Fibroblast of lung (primary cell): ENCODE measurements at places on chromosomes 13 and 19. TPM values are rescaled to one million over a fixed set of nuclear protein-coding genes. Genes with fewer than 3 reads are reported as not detected.

EEF2 gene
- 2,646 and 3,813 TPM in 2 replicates for total RNA-seq

BCL3 gene
- 10.8 and 20.6 TPM in 2 replicates for total RNA-seq

DNA sequence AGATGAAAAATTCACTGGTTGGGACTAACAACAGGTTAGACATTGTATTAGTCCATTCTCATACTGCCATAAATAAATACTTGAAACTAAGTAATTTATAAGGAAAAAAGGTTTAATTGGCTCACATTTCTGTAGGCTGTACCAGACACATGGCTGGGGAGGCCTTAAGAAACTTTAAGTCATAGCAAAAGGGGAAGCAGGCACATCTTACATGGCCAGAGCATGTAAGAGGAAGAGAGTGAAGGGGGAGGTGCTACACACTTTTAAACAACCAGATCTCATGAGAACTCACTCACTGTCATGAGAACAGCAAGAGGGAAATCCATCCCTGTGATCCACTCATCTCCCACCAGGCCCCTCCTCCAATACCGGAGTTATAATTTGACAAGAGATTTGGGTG is 125.9 kb downstream of the SUCLA2 start:
- DNase-seq, result no peak

DNA sequence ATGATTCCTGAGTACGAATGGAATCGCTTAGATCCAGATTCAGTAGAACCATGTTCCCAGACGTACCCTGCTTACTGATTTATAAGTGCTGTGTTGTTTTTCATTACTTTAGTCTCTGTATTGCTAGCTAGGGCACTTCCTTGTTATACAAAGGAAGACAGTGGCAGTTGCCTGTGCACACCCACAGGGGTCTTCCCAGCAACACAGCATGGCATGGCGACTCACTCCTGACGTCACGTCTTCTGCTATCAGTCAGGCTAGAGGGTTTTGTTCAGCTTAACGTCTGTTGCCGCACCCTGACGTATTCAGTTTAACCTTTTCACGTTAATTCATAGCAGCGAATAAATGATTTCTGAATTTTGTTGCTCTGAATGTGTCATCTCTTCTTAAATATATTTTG is 295.1 kb downstream of the MYO16 start:
- DNase-seq, result no peak

- no peak for DNase-seq
These were observed 330.2 kb downstream of the TEX29 start for GRCh38 chr13:111650626-111651025.

DNA sequence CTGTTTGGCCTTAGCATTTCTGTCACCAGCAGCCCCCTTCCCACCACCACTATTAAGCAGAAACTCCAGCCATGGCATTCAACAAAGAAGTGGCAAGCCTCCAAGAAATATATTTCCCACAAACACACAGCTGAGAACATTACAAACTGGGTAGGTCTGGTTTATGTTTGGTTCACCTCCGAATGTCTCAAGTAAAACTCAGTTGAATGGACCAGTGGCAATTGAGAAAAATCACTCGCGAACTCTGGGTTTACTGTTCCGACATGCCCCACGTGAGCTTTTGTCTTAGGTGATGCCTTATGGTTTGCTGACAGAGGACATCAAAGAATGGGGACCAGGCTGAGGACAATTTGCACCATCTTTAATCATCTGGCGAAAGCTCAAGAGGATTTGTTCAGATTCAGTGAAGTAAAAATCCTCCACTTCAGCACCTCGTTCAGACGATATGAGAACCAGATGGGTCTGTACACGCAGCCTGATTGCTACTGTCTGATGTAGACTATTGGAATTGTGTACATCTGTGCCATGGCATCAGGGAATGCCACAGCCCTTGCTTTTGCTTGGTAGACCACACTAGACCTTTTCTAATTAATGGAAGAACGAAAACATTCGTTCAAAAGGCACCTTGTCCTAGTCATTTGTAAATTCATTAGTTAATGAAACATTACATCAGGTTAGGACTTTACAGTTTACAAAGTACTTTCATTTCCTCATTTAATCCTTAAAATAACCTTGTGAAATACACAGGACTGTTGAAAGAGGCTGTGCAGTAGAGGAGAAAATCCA is 59.4 kb downstream of the SLC10A2 start:
- DNase-seq, result no peak

GRCh38 chr13:112750570-112750969 is 60.7 kb downstream of the ATP11A start:
- DNase-seq, result no peak
